ENCODE measurements at places on chromosomes 2 and 18. TPM values are rescaled to one million over a fixed set of nuclear protein-coding genes. Genes with fewer than 3 reads are reported as not detected.

GRCh38 chr18:63088262-63088661, 231.3 kb downstream of the BCL2 start:
- no peak for DNase-seq

DNA sequence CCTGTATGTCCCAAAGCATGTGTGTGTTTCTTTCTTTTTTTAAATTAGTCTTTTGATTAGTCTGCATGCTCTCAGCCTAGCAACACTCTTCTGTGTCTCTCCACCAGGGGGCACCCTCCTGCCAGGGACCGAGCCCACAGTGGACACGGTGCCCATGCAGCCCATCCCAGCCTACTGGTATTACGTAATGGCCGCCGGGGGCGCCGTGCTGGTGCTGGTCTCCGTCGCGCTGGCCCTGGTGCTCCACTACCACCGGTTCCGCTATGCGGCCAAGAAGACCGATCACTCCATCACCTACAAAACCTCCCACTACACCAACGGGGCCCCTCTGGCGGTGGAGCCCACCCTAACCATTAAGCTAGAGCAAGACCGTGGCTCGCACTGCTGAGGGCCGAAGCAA, 93.8 kb downstream of the NRP2 start:
- DNase-seq = no peak

DNA sequence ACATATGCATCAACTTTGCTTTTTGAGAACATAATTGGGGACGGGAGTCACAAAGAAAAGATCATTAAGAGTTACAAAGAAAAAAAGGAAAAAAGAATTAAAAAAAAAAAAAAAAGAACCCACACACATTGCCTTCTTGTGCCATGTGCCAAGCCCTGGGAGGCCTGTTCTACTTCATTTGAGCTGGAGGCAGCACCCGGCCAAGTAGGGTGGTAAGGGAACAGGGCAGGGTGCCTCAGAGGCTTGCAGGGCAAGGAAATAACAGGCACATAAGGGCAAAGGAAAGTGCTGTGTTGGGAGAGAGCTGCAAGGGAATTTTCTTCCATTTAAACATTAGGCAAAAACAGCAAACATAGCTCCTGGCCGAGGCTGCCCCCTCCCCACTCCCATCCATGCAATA, 418.0 kb downstream of the TMEM182 start:
- no peak for DNase-seq

The ACKR3 gene
- 6.6 TPM for polyA plus RNA-seq

DNA sequence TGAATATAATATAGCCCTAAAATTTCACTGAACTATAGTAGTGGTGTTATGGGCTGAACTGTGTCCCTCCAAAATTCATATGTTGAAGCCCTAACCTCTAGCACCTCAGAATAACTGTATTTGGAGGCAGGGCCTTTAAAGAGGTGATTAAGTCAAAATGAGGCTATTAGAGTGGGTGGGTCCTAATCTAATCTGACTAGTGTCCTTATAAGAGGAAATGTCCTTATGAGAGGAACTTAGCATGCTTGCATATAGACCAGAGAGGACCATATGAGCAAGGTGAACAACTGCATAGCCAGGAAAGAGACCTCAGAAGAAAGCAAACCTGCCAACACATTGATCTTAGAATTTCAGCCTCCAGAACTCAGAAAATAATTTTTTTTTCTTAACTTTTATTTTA, 238.4 kb downstream of the ZEB2 start:
- no peak for DNase-seq

GRCh38 chr2:83686863-83687262, 772.2 kb downstream of the SUCLG1 start:
- no peak for DNase-seq

The SCYGR4 gene
- not detected for polyA plus RNA-seq

- DNase-seq = no peak
These were observed 35.0 kb upstream of the DYNAP start for GRCh38 chr18:54555996-54556395.

All from BJ (cell line).